Mucosa of descending colon (tissue), 3 donors: ENCODE measurements at places on chromosomes 1 and 21. TPM values are rescaled to one million over a fixed set of nuclear protein-coding genes. Genes with fewer than 3 reads are reported as not detected.

- DNase-seq: peak; percentile 74
These were observed 14.5 kb downstream of the NUAK2 start for GRCh38 chr1:205306929-205307566.

The RHCE gene
- total RNA-seq: not detected

The LRRC38 gene
- not detected for total RNA-seq

- no peak for DNase-seq
These were observed 5.8 kb downstream of the SLC45A1 start for GRCh38 chr1:8323706-8324105.

The TARS2 gene
- 20.2 TPM for total RNA-seq

The XCL2 gene
- total RNA-seq: 0.58 TPM

The NPL gene
- 12.1 TPM for total RNA-seq

- no peak for DNase-seq
These were observed 95.0 kb downstream of the CDC42BPA start for GRCh38 chr1:227223171-227223806.

GRCh38 chr1:67148516-67149178 is 13.9 kb upstream of the C1orf141 start:
- DNase-seq: no peak

- DNase-seq: no peak
These were observed 23.7 kb downstream of the SLC44A3 start for GRCh38 chr1:94843846-94844245.

- no peak for DNase-seq
These were observed 102.9 kb downstream of the DYRK1A start for GRCh38 chr21:37469441-37469840.

GRCh38 chr1:206098242-206098919 is 18.8 kb downstream of the AVPR1B start:
- no peak for DNase-seq

GRCh38 chr21:33761441-33762036 is 119.2 kb downstream of the ITSN1 start:
- DNase-seq: no peak

The MYBPH gene
- not detected for total RNA-seq

DNA sequence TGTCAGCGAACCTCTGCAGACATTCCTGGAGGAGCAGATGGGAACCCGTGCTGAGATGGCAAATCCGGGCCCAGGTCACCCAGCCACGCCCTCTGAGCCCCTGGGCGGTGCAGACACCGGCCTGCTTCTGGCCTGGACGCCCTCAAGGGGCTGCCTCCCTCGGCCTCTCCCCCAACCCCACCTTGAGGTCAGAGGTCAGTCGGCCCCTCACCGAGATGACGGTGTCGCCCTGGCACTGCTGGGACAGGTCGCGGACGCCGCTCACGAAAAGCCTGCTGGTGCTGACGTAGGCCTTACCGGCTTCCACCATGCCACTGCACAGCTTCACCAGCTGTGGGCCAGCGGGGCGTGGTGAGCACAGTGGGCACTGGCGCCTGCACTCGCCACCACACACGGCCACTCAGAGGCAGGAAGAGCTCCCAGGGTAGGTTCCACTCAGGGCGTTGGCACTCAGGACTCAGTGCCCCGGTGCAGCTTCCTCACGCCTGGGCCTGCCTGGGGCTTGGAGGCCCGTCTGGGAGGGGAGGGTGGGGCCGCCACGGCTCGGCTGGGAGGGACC is 4.7 kb downstream of the ACAP3 start:
- no peak for DNase-seq

The F13B gene
- not detected for total RNA-seq

- DNase-seq: no peak
These were observed 6.2 kb upstream of the IL10RB start for GRCh38 chr21:33259995-33260394.

- no peak for DNase-seq
These were observed 42.1 kb downstream of the KCNH1 start for GRCh38 chr1:211091867-211092266.

DNA sequence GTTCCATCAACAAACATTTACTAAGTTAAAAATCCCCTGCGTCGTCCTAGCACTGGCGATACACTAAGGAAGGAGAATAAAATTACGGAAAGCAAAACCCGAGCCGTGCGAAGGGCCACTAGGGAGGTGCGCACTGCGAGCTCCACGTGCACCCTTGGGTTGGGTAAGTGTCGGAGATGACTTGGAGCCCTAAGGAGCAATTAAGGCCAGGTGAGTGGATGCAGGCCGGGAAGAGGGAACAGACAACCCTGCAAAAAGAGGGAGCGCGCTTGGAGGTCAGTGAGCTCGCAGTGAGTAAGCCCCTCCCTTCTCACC is 704 bp downstream of the WDR4 start:
- no peak for DNase-seq

- no peak for DNase-seq
These were observed 1226.1 kb downstream of the NCAM2 start for GRCh38 chr21:22224261-22224660.

DNA sequence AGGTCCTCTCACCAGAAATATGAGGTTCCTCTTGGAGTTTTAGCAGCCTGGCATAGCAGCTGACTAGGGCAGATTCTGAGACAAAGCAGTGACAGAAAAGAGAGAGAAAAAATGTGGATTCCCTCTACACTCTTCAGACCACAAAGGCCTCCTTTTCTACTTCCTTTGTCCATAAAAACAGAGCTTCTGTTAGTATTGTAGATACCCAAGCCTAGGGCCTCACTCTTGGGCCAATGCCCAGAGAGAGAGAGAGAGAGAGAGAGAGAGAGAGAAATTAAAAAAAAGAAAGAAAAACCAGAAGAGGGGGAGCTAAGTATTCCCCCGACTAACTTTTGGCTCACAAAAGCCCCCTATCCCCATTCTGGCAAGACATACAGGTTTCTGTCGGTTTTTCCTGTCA is 2.4 kb upstream of the ZRANB2 start:
- DNase-seq: no peak

- DNase-seq: peak; percentile 53
These were observed 46.1 kb upstream of the SLC30A1 start for GRCh38 chr1:211625040-211625439.

GRCh38 chr1:117860896-117861610 is 68.4 kb downstream of the GDAP2 start:
- no peak for DNase-seq

The PHACTR4 gene
- total RNA-seq: 62.3 TPM

DNA sequence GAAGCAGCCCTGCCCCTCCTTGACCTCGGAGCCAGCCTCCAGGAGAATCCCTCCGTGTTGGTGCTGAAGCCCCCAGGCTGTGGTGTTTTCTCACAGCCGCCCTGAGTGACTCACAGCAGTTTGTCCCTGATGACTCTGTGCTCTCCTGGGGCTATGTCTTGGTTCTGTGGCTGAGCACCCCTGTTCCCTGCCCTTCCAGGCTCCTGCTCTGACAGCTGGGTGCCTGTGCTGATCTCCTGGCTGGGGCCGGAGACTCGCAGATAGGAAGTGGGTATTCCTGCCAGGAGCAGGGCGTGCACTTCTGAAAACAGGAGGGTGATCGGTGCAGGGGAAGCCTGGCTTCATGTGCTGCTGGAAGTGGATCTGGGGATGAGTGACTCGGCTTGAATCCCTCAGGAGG is 34.5 kb downstream of the POFUT2 start:
- no peak for DNase-seq

DNA sequence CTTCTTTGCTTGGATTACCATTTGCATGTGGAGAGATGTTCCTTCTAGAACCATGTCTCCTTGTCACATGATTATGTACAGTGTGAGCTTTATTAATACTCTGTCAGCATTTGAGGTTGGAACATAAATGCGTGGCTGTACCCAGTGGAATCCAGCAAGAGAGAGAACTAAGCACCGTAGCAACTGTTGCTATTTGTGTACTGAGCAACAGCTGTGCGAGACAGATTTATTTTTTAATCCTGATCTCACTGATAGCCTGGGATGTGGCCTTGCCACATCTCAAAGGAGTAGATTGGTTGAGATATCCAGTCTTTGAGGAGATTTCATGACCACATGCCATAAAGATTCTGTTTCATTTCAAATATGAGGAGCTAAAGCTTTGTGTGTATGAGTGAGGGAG is 43.4 kb downstream of the KIF1B start:
- no peak for DNase-seq

- no peak for DNase-seq
These were observed 515.9 kb downstream of the PLPP3 start for GRCh38 chr1:56063461-56063860.

The GJA9 gene
- 1.2 TPM for total RNA-seq

GRCh38 chr1:65503427-65503826 is 83.0 kb downstream of the LEPR start:
- DNase-seq: no peak

DNA sequence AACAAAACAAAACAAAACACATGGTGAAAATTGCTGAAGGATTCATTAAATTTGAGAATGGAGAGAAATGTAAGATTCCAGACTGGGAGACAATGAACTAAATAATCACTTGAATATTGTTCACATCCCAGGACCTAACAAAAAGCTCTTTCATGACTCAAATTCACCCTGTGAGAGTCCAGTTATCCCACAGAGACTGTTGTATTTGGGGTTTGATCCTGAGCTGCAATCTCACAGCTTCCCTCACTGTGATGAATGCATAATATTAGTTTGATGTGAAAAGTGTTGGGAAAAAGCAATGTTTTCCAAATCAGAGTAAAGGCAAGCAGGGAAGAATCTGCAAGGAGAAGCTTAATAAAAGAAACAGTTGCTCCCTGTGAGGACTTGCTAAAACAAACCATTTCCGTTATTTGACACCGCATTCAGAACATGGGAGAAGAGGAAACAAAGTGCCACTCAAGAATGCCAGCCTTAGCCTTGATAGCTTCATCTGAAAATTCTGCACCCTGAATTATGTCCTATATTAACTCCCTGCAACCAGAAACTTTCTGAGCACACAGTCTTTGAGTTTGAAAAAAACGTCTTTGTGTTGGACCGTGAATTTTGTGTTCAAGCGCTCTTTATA is 208.8 kb downstream of the DAB1 start:
- DNase-seq: no peak

GRCh38 chr1:6329851-6330250 is 63.7 kb downstream of the ACOT7 start:
- DNase-seq: no peak

The AK5 gene
- total RNA-seq: 3.0 TPM

The CTSS gene
- total RNA-seq: 290 TPM

DNA sequence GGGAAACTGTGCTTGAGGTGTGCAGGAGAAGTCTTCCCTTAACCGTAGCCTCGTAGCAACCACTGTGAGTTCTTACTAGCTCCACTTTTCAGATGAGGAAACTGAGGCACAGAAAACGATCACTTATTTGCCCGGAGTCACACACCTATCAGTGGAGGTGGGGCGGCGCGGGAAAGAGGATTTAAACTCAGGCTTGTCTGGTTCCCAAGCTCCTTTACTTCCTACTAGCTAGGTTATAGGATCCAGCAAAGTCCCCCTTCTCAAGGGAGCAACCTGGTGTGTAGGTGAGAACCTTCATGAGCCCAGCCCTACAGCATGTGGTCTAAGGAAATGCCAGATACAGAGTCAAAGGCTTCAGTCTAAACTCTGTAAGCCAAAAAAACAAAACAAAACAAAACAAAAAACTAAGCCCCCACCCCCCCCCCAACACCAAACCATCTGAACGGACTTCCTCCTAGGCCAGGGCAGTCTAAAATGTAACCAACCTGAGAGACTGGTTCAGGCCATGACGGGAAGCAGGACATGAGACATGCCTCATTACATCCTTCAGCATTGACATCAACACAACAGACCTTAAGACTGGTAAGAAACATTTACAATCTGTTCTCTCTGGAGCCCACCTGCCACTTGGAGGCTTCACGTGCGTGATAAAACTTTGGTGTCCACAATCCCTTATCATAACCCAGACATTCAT is 709 bp upstream of the FBXO42 start:
- DNase-seq: peak; percentile 61

The PTBP2 gene
- total RNA-seq: 69.3 TPM

- no peak for DNase-seq
These were observed at the start of gene ADGRB2 for GRCh38 chr1:31764312-31765040. ADGRB2 (minus strand) TSS chr1:31764340; CDS start chr1:31757221, 7,119 bp downstream.

GRCh38 chr1:164774819-164775654 is 216.1 kb downstream of the PBX1 start:
- no peak for DNase-seq

The IFNLR1 gene
- total RNA-seq: 24.0 TPM

The ADORA3 gene
- 8.4 TPM for total RNA-seq

DNA sequence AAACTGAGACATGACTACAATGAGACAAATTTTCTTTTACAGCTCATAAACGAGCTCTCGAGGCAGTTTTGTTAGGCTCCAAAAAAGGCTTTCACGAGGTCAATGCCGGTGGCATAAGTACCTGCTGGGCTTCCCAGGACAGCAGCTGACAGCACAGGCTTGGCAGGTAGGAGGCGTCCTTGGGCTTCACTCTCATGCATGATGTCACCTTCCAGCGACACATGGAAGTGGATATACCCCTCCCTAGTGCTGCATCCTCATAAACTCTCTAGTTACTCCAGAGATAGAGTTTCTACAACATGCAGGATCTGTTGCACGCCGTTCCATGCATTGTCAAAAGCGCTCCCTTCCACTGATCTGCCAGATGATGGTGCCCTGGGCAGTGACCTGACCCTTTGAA is 112.5 kb upstream of the PAXBP1 start:
- DNase-seq: no peak

The CRYBG2 gene
- 19.4 TPM for total RNA-seq

The LCK gene
- 5.9 TPM for total RNA-seq

GRCh38 chr1:184465489-184466146 is 78.8 kb downstream of the C1orf21 start:
- no peak for DNase-seq

GRCh38 chr1:104402178-104402577 is 652.5 kb downstream of the AMY1C start:
- DNase-seq: no peak

GRCh38 chr1:68213843-68214242 is 18.5 kb downstream of the WLS start:
- DNase-seq: peak; percentile 57

The DYNLT4 gene
- 1.6 TPM for total RNA-seq

The MEGF6 gene
- 8.5 TPM for total RNA-seq

The LUZP1 gene
- total RNA-seq: 52.0 TPM

DNA sequence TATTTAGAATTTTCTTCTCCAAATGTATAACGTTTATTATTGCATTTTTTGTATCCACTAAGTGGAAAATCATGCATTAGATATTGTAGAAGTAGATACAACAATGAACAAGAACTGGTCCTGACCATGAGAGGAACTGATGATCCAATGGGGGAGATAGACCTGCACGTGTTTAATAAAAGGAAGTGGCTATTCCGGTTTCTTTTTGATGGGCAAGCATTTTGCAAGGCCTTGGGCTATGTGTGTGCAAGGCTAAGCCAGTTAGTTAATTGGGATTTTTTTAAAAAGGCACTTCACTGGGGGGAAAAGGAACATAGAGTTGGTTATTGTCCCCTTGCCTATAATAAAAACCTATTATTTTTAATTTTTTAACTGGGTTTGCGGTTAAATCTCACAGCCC is 961 bp upstream of the VCAM1 start:
- DNase-seq: no peak

The RHEX gene
- total RNA-seq: 0.38 TPM
